Suppressor macrophage treated with lipopolysaccharide for 1 hour (primary cell): ENCODE measurements at places on chromosomes 1 and 21.
A peak's percentile ranks its signal among the peaks of the same experiment; 100 is the strongest.

- no peak for DNase-seq
Observed at GRCh38 chr1:62444701-62445100, 7.9 kb downstream of the USP1 start.

- peak; percentile 69 for DNase-seq
Observed at GRCh38 chr1:243921111-243921510, 71.1 kb upstream of the AKT3 start.

DNA sequence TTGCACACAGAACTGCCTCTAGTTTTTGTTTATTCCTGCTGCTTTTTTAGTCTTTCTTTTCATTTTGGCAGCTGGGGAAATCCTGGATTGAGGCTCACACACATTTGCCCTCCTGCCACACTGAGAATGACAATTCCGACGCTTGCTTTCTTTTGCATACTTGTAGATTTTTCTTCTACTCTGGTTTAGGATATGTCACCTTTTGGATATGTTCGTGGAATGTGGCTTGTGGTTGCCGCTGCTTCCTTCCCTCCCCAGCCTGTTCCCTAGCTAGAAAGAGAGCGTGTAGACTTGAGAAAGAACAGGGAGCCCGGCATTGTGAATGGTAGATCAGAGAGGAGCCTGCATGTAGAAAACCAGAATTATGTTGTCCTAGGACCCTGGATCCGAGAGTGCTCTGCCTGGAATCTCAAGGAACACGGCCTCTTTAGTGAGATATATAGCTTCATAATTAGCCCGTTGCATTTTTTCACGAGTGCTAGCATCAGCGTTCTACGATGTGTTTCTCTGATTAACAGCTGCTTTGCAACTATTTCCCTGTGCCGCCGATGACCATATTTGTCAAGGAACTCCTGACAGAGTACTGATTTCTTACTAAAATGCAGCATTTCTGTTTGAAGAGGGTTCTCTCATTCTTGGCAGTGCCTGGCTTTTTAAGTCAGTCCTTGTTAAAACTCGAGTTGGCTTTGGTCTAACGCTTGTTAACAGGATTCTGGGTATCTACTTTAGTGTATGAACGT, 56.2 kb downstream of the PEX14 start:
- no peak for DNase-seq

- DNase-seq, result no peak
Observed at GRCh38 chr1:184716158-184716557, 38.5 kb downstream of the EDEM3 start.

DNA sequence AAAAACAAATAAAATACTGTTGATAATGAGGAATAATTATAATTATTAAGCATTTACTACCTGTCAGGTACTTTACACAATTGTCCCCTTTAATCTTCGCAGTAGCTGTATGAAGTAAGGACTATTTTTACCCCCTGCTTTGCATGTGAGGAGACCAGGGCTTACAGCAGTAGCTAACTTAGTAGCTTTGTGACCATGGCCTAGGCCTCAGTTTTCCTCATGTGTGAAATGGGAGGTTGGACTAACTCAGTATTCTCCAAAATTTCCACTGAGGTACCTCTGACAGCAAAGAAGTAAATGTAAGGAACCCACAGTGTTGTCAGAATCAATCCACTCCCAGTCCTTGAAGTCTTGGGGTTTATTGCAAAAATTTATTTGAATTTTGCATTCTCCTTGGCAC, 3.8 kb upstream of the CSRP1 start:
- no peak for DNase-seq

DNA sequence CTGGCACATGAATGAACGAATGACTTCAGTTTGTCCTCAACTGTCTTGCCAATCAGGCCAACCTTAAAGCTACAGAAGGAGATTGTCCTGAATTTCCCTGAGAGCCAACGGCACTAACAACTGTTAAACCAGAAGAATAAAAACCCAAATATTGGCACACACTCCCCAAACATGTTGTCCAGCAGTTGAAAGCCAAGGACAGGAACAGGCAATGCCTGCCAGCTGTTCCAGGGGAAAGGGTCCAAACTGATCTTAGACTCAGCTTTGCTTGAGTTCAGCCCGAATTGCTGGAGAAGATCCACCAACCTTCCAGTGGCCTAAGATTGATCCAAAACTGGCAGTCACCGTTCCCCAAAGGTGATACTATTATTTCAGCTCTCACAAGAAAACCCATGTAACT, 22.4 kb upstream of the AHCTF1 start:
- no peak for DNase-seq

DNA sequence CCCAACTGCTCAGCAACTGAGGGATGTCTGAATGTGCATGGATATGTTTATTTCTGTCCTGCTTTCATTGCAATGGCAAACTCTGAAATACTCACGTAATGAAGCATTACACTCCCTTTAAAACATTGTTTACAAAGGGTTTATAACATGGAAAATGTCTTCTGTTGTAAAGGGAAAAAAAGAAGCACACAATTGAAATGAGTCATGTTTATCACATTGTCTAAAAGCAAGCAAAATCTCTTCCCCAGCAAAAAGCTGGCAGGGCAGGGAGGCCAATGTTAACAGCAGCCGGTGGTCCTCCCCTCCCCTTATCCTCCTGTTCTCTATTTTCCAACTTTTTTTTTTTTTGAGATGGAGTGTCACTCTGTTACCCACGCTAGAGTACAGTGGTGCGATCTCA, 3.9 kb upstream of the EFNA1 start:
- DNase-seq, result no peak

GRCh38 chr1:64623750-64624191, 121.1 kb upstream of the RAVER2 start:
- no peak for DNase-seq

DNA sequence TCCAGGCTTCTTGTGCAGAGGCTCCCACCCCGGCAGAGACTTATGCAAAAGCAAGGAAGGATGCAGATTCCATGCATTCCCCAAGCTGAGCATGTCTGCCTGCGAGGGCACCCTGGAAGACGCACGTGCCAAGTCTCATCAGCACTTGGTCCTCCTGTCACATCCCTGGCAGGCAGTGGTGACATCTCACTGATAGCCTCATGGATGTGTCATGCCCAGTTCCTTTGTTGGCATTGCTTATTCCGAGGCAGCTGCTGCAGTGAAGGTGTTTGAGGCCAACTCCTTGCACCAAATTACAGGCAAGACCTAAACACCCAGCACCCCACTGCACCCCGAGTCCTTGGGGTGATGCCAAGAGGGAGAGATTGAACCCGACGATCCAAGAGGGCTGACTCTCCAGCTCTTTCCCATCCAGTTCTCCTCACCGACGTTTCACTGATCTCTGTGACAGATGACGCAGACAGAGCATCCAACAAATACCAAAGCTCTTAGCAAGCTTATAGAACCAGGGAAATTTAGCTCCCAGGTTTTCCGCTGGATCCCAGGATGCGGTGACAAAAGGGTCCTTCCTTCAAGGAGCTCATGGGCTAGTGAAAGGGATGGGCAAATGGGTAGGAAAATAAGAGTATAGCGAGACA, 611.1 kb downstream of the AJAP1 start:
- no peak for DNase-seq
